ENCODE measurements at places on chromosomes 1 and 21.

GRCh38 chr21:32991361-32991760 lies 34.4 kb upstream of the OLIG2 start:
- DNase-seq, result no peak

DNA sequence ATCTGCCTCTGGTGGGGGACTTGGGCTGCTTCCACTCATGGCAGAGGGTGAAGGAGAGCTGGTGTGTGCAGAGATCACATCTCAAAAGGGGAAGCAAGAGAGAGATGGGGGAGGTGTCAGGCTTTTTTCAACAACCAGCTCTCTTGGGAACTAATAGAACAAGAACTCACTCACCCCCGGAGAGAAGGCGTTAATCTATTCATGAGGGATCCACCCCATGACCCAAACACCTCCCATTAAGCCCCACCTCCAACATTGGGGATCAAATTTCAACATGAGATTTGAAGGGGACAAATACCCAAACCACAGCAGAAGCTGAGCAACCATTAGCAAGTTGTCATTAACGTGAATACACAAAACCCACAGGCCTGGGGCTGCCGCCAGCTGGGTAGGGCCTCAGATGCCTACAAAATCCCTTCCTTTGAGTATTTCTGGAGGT lies 12.0 kb upstream of the VWA5B1 start:
- DNase-seq, result no peak

GRCh38 chr1:237867380-237867888 lies 23.3 kb downstream of the ZP4 start:
- no peak for DNase-seq

DNA sequence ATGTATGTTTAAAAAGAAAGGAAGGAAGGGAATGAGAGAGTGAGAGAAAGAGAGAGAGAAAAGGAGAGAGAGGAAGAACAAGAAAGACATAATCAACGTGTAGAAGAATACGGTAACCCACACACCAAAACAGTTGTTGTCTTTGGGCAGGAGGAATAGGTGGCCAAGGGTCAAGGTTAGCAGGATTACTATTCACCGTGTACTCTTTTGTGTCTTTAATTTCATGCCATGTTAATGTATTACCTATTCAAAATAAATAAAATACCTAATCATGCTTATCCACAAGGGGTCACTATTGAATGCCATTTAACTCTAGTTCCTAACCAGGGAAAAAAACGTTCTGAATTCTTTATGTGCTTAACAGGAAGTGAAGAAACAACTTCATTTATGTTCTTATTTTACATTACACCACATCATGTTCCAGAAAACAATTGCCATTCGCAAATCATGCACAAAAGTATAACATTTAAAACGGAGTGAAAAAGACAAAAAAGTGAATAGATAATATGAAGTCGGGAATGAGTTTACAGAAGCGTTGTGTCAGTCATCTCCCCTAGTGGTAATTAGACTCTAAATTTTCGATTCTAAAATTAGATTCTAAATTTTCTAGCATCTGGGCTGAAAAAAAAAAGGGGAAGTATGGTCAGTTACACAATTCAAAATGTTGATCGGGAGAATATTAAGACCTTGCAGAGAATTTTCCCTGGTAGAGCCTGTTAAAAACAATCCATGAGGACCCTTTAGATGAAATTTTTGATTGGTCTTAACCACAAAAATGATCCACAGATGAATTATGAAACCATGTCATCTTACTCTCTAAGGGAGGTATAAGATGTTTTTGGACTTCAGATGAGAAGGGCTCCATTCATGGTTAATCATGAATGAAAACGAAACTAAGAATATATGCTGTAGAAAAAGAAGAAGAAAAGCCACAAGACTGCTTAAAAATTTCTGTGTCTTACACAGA lies 700 bp upstream of the KMO start:
- no peak for DNase-seq

- DNase-seq, result no peak
Observed at GRCh38 chr1:210686841-210687240, 358.1 kb downstream of the HHAT start.

DNA sequence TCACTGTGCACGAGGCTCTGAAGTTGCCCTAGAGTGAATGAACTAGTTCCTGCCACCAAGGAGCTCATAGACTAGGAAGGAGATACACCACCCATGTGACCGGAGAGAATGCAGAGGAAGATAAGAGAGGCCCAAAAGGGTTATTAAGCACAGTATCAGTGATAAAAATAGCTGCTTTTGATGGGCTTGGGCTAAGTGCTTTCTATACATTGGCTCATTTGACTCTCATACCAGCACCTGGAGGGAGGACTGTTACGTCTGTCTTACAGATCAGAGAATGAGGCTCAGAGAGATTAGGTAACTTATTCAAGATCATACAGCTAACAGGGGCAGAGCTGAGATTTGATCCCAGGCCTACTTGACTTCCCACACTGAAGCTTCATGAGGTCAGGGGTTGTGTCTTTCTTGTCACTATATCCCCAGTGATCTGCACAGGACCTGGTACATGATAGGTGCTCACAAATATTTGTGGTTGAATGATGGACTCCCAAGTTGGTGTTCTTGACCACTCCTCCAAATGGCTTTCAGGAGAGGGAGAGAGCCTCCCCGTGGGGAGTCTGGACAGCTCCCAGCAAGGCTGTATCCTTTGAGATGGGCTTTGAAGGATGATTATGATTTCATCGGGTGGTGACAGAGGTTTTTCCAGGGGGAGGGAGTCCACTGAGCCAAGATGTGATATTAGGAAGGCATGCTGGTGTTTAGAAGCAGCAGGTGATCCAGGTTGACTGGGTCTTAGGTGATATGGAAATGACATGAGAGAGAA lies 14.4 kb downstream of the PPFIA4 start:
- DNase-seq, result no peak

- peak; percentile 54 for DNase-seq
Observed at GRCh38 chr1:27491748-27492700, 2.1 kb upstream of the WASF2 start.

DNA sequence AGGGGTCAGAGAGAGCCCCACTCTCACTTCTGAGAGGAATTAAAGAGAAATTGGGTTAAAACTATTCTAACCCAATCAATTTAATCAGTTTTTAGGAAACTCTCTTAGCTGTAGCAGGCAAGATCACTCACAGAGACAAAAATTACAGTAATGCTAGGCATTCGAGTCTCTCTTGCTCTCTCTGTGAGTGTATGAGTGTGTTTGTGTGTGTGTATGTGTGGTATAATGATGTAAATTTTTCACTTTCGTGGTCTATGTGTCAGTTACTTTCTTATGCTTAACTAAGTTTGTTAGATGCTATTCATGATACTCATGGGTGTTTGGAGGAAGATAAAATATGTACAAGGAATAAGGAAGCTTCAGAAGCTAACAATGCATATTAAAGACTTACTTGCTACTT lies 131.3 kb downstream of the FASLG start:
- DNase-seq, result no peak

- DNase-seq, result no peak
Observed at GRCh38 chr21:42114646-42115045, 43.5 kb downstream of the UMODL1 start.
